HS-5 (cell line): ENCODE measurements at places on chromosomes 1 and 21.

GRCh38 chr21:15301014-15301413 lies 236.2 kb upstream of the NRIP1 start:
- no peak for DNase-seq

GRCh38 chr1:246153796-246154212 lies 353.3 kb downstream of the SMYD3 start:
- no peak for DNase-seq

DNA sequence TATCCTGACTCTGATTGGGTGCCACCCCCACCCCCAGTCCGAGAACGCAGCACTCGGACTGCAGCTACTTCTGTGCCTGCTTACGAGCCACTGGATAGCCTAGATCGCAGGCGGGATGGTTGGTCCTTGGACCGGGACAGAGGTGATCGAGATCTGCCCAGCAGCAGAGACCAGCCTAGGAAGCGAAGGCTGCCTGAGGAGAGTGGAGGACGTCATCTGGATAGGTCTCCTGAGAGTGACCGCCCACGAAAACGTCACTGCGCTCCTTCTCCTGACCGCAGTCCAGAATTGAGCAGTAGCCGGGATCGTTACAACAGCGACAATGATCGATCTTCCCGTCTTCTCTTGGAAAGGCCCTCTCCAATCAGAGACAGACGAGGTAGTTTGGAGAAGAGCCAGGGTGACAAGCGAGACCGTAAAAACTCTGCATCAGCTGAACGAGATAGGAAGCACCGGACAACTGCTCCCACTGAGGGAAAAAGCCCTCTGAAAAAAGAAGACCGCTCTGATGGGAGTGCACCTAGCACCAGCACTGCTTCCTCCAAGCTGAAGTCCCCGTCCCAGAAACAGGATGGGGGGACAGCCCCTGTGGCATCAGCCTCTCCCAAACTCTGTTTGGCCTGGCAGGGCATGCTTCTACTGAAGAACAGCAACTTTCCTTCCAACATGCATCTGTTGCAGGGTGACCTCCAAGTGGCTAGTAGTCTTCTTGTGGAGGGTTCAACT lies 2.1 kb downstream of the RBM15 start:
- no peak for DNase-seq

DNA sequence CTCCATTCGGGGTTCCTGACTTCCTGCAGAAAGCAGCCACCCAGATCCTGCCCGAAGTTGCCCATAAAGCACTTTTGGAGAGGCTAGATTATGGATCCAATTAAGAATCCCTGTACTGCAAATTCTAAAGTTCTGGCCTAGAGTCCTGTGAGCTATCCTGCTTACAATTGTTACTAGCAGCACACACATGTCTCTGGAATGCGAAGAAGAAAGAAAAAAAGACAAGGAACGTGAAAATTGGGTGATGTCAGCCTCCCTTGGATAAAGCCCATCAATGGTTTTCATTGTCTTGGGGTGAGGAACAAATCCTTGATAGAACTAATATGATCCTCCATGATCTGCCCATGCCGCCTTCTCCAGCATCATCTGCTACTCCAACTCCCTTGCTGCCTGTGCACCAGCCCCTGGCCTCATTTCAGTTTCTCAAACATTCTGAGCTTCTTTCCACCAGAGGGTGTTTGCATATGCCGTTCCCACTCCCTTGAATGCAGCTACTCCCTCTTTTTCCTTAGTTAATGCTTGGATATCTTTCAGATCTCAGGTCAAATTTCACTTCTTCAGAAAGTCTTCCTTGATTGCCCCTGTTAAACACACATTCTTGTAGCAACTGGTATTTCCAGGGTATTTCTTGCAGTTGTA lies 94.0 kb downstream of the ST6GALNAC5 start:
- DNase-seq: no peak

DNA sequence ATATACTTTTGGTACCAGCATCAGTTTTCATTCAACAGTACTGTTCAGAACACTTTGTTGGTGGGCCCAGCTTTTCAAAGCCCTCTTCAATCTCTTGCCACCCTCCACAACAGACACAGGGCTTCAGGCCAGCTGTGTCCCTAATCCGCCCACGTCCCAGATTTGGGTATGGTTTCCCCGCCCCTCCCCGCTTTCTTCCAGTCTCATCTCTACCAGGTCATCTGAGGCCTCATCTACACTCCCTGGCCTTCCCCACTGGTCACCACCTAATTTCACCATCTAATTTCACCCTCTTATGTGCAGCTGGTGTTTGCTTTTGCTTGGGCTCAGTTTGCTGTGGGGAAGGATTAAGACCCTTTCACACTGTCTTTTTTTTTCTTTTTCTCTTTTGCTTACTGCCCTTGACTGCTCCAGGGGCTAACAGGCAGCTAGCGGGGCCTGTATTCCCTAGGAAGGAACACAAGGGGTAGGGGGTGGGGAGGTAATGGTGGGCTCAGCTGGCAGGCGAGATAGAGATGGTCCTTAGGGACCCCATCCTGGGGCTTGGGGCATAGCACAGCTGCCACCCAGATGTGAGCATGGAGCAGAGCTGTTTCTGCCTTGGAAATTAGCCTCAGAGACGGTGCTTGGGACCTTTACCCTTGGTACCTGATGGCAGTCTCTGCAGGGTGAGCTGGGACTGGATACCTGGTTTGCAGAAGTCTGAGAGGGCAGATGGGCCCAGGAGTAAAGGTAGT lies 3.8 kb upstream of the EPB41 start:
- DNase-seq: no peak

DNA sequence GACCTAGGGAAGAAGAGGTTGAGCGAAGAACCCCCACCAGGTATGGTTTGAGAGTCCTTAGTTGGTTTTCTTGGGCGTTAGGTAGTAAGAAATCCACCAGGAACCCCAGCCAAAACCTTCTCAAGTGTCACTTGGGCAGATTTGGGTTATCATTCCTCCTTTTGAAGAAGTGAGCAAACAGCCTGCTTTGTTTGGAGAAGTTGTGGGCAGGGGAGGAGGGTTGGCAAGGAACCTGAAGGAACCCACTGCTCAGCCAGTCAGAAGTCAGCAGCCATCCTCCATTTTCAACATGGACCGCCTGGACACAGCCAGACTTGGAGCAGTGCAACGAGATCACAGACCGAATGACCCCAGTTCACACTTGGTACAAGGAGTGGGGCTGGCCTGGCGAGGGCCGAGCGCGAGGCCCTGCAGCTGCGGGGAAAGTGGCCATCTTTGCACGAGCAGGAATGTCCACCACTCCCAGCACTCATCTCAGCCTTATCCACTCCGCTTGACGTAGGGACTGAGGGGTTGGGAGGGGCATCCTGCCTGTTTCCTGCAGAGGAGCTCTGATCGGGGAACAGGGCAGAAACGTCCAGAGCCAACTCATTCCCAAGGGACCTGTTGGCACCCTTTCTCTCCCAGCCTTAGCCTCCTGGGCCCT lies 7.2 kb downstream of the ADPRS start:
- DNase-seq: no peak

GRCh38 chr1:24344090-24344742 lies 25.1 kb downstream of the GRHL3 start:
- DNase-seq: no peak

GRCh38 chr1:110783292-110783918 lies 89.5 kb upstream of the CD53 start:
- no peak for DNase-seq

DNA sequence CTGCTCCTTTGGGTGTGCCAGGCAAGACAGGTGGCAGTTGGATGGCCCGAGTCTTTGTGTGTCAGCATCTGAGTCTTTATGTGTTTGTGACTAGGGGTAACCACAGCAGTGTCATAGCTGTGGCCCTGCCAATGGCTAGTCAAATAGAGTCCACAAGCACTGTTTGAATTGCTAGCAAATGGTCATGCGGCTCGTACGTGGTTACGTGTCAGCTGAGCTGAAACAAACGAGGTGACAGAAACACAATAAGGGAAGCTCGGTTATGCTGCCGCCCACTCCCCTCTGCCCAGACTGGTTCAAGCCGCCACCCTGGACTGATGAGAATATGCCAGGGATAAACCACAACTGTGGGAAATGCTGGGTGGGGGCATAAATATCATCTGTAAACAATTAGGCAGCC lies 174.3 kb upstream of the LMO4 start:
- DNase-seq: no peak

- no peak for DNase-seq
Measured at GRCh38 chr1:221873673-221874072, 131.8 kb upstream of the DUSP10 start.
